ENCODE measurements at places on chromosomes 2 and 18. TPM values are rescaled to one million over a fixed set of nuclear protein-coding genes. Genes with fewer than 3 reads are reported as not detected.

The VIT gene
- total RNA-seq: not detected

The ITGB6 gene
- total RNA-seq: 6.9 TPM

The MOGAT1 gene
- total RNA-seq: not detected

The VWA3B gene
- not detected for total RNA-seq

The ACSL3 gene
- total RNA-seq: 183 TPM

The EMILIN2 gene
- not detected for total RNA-seq

The FBXO41 gene
- 3.7 TPM for total RNA-seq

The GPAT2 gene
- total RNA-seq: not detected

The CXCR4 gene
- total RNA-seq: 0.54 TPM

The ABCB11 gene
- total RNA-seq: not detected

The OTOF gene
- not detected for total RNA-seq

The MTCL1 gene
- 11.6 TPM for total RNA-seq

The HOXD12 gene
- not detected for total RNA-seq

The LYPD1 gene
- not detected for total RNA-seq

The GNLY gene
- total RNA-seq: not detected

The FMNL2 gene
- total RNA-seq: 72.9 TPM

The EFHD1 gene
- total RNA-seq: not detected

The GKN1 gene
- total RNA-seq: not detected

The SERPINB13 gene
- not detected for total RNA-seq

The ALPG gene
- not detected for total RNA-seq

The CCDC148 gene
- total RNA-seq: 0.51 TPM

The ZFAND2B gene
- 73.1 TPM for total RNA-seq

The EFR3B gene
- total RNA-seq: 0.09 TPM

The TEKT4 gene
- not detected for total RNA-seq

The RASGRP3 gene
- not detected for total RNA-seq

The CTNNA2 gene
- total RNA-seq: not detected

The CCDC141 gene
- total RNA-seq: not detected

The NMUR1 gene
- not detected for total RNA-seq

The PXDN gene
- 114 TPM for total RNA-seq

The NTSR2 gene
- total RNA-seq: not detected

The UPP2 gene
- not detected for total RNA-seq

The DSG4 gene
- total RNA-seq: not detected

The SLC5A7 gene
- total RNA-seq: not detected

The MDH1 gene
- 105 TPM for total RNA-seq

The NOSTRIN gene
- total RNA-seq: 0.44 TPM

The GPR45 gene
- not detected for total RNA-seq

The TSHZ1 gene
- 9.7 TPM for total RNA-seq

The FBXO48 gene
- 1.7 TPM for total RNA-seq

The EVX2 gene
- not detected for total RNA-seq

The CHCHD5 gene
- total RNA-seq: 56.1 TPM

The SALL3 gene
- not detected for total RNA-seq

The ALPP gene
- total RNA-seq: 0.35 TPM

The RNF125 gene
- 3.5 TPM for total RNA-seq
